Activated CD4-positive, alpha-beta T cell treated with anti-CD3 and anti-CD28 coated beads, Interleukin-2, amount 50 U/mL, for 4 hours (primary cell): ENCODE measurements at places on chromosomes 4 and X.
A peak's percentile ranks its signal among the peaks of the same experiment; 100 is the strongest.

DNA sequence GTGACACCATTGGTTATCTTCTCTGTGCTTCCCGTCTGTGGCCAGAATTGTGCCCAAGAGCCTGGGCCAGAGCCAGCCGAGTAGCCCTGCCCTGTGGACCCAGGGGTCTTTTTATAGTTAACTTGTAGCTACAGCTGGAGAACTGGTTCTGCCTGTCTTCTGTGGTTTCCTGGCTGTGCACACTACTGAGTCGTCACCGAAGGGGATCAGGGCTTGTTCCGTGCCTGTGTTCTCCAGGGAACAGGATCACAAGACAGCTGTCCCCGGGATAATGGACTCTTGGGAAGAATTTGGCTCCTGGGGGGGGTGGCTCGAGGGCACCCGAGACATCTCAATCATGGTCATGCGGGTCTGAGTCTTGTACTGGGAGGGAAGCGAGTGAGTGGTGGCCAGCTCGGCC lies 22.1 kb upstream of the OPN1LW start:
- no peak for DNase-seq

DNA sequence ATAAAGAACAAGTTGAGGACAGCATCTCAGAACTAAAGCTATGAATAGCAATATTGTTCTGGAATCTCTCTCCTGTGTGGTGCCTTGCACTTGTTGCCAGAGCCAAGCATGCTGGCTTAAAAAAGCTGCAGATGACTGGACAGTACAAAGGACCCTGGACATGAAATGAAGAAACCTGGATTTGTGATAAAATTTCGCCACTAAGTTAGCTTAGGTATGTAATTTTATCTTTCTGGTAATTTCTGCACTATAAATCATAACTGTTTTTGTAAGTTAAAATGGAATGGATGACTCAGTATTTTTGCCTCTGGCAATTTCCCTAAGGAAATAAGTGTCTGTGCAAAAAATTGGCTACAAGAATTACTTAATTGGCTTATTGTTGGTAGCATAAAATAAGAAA lies 317.2 kb downstream of the CAMK2D start:
- no peak for DNase-seq

- no peak for DNase-seq
Measured at GRCh38 chrX:5080791-5081190, 1147.9 kb downstream of the NLGN4X start.

GRCh38 chr4:184399512-184399908 lies 74.8 kb downstream of the IRF2 start:
- no peak for DNase-seq

- DNase-seq, result no peak
Measured at GRCh38 chr4:31580843-31581242, 860.7 kb downstream of the PCDH7 start.

- DNase-seq, result no peak
Measured at GRCh38 chr4:108383157-108383556, 214.4 kb upstream of the LEF1 start.

DNA sequence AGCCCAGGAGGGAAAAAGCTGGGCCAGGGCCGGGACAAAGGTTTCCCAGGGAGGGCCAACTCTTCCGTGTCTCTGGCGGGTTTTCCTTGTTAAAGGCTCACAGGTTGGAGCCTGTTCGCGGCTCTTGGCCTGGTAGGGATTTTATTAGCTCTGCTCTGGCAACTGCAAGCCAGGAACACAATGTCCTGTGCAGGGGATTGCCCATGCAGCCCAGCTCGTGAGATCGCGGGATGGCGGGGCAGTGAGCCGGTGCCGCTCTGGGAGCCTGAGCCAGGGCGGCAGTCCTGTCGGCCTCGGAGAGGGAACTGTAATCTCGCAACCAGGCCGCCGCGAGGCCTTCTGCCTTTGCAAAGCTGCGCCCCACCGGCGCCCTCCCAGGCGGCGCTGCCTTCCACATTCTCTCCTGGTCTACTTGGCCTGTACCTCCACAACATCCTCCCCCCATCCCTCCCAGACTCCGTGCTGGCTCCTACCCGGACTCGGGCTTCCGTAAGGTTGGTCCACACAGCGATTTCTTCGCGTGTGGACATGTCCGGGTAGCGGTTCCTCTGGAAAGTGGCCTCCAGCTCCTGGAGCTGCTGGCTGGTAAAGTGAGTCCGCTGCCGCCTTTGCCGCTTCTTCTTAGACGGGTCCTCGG lies 2.1 kb downstream of the PITX2 start:
- no peak for DNase-seq

GRCh38 chr4:16253127-16253960 lies 27.1 kb upstream of the TAPT1 start:
- DNase-seq, result no peak

DNA sequence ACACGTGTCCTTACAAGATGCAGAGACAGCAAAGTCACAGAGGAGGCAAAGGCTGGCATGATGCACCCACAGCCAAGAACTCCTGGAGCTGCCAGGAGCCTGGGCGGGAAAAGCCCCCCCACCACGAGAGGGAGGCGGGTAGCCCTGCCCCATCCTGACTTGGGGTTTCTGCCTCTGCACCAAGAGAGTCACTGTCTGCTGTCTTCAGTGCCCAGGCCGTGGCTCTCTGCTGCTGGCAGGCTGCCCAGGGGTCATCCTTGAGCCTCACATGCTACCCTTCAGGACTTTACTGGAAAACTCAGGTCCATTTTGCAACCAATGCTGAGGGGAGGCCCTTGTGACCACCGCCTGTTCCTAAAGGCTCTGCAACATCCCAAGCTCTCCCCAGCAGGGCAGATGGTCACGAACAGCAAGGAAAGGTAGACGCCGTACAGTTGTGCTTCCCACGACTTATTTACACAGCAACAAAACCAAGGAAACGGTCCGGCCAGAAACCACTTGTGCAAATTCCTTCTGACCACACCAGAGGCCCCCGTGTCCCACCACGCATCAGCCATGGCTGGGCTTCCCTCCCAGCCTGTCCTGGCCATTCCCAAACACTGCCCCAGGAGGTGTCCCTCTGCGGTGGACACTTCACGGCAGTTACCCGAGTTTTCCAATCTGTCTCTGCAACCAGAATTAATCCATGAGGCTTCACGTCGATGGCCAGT lies 56.9 kb downstream of the ACOX3 start:
- no peak for DNase-seq

GRCh38 chr4:108596344-108596743 lies 24.0 kb upstream of the RPL34 start:
- DNase-seq, result no peak

DNA sequence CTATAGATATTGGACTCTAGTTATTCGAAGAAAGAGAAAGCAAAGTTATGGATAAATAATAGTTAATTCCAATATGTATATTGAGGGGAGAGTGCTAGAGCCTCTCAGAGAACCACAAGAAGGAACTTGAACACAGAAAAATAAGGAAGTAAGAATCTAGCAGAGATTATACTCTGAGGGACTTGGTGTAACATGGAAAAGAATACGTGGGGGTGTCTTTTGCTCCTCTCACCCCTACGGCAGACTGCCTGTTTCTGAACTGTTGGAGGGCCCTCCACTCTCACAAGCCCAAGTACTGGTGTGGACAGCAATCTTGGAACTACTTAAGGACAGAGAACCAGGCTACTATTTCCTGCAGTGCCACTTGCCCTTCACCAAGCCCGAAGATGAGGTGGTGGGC lies 1174.4 kb upstream of the PCDH10 start:
- no peak for DNase-seq

GRCh38 chr4:139330283-139330682 lies 28.0 kb upstream of the NDUFC1 start:
- no peak for DNase-seq

- no peak for DNase-seq
Measured at GRCh38 chr4:76752861-76753501, 145.0 kb downstream of the SOWAHB start.

DNA sequence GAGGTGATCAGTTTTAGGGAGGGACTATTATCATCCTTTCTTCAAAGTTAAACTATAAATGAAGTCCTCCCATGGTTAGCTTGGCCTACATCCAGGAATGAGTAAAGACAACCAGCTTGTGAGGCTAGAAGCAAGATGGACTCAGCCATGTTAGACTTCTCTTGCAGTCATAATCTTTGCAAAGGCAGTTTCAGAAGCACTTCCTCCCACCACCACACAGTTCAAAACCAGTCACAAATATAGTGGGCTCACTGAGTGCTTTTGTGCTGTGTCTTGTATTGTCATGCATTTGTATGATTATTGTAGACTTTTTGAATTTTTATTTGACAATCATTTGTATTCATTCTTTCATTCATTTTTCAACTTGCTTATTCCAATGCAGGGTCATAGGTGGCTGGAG lies 204.5 kb downstream of the ZNF674 start:
- no peak for DNase-seq

DNA sequence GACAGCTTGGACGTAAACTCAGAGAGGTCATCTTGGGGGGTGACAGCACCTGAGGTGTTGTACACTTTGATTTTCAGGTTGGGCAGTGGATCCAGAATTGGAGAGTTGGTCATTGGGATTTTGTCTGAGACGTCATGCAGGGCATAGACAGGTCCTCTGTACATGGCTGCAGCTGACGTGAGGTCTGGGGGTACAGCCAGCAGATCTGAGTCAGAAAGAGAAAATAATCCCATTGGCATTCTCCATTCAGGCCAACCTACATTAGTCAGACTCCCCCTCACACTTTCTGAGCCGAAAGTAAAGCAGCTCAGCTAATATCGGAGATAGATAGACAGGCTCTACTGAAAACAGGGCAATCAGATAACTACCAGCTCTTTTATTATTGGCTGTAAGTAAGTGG lies 329.7 kb downstream of the UNC5C start:
- DNase-seq, result no peak

GRCh38 chr4:37839426-37839825 lies 12.9 kb downstream of the PGM2 start:
- no peak for DNase-seq

GRCh38 chr4:173489514-173489913 lies 40.5 kb downstream of the HAND2 start:
- no peak for DNase-seq

DNA sequence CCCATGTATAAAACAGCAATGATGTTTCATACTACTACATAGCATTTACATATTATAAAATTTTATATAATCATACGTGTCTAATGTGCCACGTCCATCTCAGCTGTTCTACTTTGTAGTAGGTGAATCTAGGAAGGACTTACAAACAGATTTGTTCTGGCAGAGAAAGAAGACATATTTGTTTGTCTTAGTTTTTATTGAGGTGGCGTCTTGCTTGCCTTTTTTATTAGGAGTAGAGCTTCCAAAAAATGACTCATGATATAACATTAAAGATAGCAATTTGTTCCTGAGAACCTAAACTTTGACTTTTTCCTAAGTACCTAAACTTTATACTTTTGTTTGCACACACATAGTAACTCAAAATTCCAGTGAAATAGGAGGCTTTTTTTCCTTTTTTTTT lies 64.6 kb downstream of the CLDN22 start:
- DNase-seq, result no peak

- no peak for DNase-seq
Measured at GRCh38 chr4:114811564-114812301, 213.1 kb downstream of the UGT8 start.

- no peak for DNase-seq
Measured at GRCh38 chr4:8164194-8164565, 5.6 kb upstream of the ABLIM2 start.

DNA sequence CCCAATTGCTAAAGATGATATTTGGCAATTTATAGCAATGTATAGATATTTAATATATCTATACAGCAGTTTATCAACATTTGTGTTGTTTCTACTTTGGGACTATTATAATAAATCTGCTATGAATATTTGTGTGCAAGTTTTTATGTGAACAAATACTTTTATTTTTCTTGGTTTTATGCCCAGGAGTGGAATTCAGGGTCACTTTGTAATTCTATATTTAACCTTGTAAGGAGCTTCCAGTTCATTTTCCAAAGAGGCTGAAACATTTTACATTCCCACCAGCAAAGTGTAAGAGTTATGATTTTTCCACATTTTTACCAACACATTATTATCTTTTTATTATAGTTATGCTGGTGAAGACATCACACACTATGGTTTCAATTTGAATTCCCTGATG lies 801.3 kb downstream of the PCDH18 start:
- no peak for DNase-seq

DNA sequence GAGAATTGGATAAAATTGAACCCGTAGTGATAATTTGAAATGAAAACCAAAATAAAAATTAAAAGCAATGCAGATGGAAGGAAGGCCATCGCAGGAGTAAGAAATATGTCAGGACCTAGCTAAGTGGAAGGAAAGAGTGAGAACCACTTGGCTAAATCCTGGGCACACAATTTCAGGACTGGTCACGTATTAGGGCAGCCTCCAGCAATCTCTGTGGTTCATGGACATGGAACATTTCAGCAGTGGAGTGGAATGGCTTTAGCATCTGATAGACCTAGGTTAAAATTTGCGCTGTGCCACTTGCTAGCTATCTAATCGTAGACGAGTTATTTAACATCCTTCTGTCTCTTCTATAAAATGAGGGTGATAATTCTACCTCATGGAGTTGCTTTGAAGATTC lies 71.1 kb downstream of the DCK start:
- no peak for DNase-seq

GRCh38 chr4:128670513-128670912 lies 139.0 kb upstream of the JADE1 start:
- DNase-seq, result no peak

DNA sequence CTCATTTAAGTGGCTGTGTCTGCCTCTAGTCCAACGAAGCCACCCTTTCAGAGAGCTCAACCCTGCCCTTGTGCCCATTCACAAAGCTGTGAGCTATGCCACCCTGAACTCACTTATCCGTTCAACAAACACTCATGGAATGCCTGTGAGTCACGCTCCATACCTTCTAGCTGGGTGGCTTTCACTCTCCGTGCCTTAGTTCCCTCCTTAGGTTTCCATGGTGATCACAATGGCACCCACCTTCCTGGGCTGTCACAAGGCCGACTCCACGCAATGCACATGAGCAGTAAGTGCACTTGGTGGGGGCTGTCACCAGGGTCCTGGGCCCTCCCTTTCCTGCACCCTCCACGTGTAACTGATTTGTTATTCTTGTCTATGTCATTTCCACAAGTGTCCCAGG lies 37.2 kb upstream of the PPP2R2C start:
- no peak for DNase-seq

- no peak for DNase-seq
Measured at GRCh38 chr4:171524903-171525302, 288.3 kb upstream of the GALNTL6 start.

DNA sequence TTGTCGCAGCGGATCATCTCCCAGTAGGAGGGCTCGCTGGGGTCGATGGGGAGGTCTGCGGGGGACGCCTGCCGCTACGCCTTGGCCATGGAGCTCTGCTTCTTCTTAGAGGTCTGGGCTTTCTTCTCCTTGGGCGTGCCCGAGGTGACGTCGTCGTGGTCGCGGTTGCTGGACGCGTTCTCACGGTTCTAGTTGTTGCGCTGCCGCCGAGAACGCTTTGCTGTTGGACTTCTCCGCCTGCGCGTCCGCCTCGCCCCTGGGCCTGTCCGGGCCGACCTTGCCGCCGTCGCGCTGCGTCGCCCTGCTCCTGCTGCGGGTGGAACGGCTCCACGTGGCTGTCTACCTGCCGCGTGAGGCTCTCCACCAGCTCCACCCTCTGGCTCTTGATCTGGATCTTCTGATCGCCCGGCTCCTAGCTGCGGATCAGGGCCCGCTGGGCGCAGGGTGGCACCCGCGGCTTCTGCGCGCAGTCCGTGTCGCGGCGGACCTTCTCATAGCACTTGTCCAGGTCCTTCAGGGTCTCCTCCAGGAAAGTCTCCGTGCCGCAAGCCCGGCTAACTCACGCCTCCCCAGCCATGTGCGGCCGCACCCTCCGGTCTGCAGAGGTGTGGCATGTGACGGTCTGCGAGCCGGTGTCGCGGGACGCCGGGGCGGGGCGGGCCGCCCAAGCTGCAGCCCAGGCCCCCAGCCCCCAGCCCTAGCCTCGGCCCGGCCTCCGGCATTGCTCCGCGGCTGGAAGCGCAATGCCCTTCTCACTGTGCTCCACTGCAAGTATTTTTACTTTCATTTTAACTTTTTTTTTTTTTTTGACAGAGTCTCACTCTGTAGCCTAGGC lies 40.5 kb upstream of the OGT start:
- DNase-seq, result peak; percentile 17
